Caco-2 (cell line): ENCODE measurements at places on chromosomes 5 and 9. TPM values are rescaled to one million over a fixed set of nuclear protein-coding genes. Genes with fewer than 3 reads are reported as not detected.

The FGF1 gene
- not detected in 2 replicates for total RNA-seq

The KIF4B gene
- 0.14 TPM in 2 replicates for total RNA-seq

The SOHLH1 gene
- 42.6 and 44.9 TPM in 2 replicates for total RNA-seq

The PCDHB7 gene
- not detected in 2 replicates for total RNA-seq

The PCDHGA1 gene
- total RNA-seq = 0.64 and 1.1 TPM in 2 replicates

The GRXCR2 gene
- total RNA-seq = 0.16 TPM in 1 of 2 replicates, not detected in the other

The SLC34A1 gene
- not detected in 2 replicates for total RNA-seq

GRCh38 chr5:143499480-143500114, 96.1 kb upstream of the NR3C1 start:
- DNase-seq = no peak

- DNase-seq = peak; percentile 79
Observed at GRCh38 chr5:173645437-173645807, 29.0 kb upstream of the BOD1 start.

DNA sequence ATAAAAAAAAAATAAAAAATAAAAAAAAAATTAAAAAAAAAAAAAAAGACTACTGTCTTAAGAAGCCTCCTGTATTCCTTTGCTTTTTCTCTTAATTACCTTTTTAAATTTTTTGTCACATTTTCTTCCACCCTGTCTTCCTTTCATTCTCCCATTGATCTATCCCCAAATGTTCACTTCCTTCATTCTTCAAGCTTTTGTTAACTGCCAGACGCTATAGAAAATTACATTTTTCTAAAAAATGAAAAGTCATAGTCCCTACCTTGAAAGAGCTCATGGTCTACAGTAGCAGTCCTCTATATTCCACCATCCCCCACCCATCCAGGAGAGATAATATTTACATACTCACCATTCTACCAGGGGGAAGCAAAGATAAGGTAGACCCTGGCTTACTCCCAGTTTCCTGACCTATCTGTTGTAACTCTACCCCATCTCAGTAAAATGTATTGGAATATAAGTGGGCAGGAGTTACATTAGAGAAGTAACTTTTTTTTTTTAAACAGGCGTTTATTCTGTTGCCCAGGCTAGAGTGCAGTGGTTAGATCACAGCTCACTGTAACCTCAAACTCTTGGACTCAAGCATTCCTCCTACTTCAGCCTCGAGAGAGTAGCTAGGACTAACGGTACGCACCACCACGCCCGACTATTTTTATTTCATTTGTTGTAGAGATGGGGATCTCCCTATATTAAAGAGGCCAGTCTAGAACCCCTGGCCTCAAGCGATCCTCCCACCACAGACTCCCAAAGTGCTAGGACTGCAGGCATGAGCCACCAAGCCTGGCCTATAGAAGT, 3.8 kb upstream of the PRKAA1 start:
- no peak for DNase-seq

DNA sequence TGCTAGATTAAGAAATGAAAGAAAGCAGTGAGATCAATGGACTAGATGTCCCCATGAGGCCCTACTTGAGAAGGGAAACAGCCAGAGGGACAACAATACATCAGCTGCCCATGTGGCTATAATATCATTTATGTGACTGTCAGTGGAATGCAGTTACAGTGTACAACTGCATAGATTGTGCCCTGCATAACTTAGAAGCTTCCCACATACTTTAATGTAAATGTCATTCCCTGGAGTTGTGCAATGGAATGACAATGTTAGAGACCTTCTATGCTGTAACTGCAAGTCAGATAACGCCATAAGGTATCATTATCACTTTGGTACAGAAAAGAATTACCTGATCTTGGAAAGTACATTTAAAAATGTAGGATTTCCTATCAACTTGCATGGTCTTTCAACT, 67.4 kb downstream of the FBN2 start:
- DNase-seq = peak; percentile 4

GRCh38 chr5:59128646-59129290, 545.9 kb downstream of the RAB3C start:
- no peak for DNase-seq

DNA sequence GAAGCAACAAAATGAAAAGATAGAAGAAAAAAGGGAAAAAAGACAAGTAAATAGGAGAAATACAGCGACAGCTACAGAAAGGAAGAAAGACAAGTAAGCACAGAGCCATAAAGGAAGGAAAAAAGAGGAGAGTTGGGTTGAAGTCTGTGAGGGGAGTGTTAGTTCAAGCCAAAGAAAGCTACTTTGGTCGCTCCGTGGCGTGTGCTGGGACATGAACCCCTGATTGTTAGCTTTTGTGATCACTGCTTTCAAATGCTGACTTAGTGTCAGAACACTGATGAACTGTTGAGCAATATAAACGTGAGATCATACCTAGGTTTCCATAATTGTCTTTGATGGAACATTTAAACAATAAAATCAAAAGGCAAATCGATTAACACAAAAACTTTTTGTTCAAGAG, 370.1 kb downstream of the TMEM161B start:
- no peak for DNase-seq

DNA sequence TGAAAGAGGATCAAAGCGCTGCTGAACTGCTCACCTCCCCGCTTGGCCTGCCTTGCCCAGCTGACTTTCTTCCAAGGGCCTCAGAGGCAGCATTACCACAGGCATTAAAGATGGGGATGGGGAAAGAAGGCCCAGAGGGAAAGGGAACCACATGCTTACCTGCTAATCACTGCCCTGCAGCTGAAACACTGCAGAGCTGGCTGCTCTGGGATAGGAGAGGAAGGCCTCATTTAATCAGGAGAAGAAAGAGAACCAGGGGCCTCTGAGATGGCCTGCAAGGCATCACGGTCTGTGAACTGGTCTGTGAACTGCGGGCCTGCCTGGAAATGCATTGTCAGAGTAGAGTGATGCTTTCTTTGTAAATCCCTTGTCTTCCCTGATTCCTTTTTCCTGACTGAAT, 44.8 kb downstream of the PTCD2 start:
- no peak for DNase-seq

DNA sequence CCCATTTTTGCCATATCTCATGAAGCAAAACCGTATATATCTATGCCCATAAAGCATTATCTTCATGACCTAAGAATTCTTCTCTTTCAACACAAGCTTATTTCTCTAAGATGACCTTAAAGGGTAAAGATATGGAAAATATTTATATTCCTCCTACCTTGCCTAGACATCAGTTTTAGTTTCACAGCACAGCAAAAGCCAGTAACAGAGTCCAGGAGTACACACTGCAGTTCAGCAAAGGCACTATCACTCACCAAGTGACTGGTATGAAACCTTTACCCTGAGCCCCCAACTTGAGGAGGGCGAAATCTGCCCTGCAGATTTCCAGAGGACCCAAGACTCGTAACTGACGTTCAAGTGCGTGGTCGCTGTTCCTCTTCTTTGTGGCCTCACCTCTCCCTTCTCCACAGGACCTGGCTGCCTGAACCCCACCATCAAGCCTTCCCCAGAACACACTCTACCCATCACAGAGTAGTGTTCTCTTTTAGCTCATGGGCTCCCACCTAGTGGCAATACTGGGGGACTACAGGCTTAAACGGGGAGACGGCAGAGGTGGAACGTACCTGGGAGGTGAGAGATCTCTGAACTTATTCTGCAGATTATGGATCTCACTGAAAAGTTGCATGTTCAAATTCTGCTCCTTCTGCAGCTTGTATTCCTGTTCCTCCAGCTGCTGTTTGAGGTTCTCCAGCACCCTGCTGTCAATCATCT, 141.0 kb downstream of the CDK5RAP2 start:
- peak; percentile 37 for DNase-seq

DNA sequence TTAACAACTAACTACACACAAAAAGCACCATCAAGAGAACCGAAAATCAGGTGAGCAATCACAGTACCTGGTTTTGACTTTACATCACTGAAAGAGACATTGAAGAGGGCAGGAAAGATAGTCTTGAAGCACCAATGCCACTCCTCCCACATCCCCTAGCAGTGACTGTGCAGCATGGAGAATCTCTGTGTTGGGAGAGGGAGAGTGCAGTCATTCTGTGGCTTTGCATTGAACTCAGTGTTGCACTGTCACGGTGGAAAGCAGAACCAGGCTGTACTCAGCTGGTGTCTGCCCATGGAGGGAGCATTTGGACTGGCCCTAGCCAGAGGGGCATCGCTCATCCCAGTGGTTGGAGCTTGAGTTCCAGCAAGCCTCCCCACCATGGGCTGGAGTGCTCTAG, 40.4 kb downstream of the C5 start:
- no peak for DNase-seq

GRCh38 chr5:43769571-43770355, 166.8 kb downstream of the NNT start:
- no peak for DNase-seq

- DNase-seq = no peak
Observed at GRCh38 chr5:100600298-100600994, 65.3 kb downstream of the FAM174A start.

- no peak for DNase-seq
Observed at GRCh38 chr9:91532325-91532724, 108.7 kb upstream of the NFIL3 start.

- DNase-seq = no peak
Observed at GRCh38 chr9:68546596-68547390, 6.1 kb upstream of the TMEM252 start.

DNA sequence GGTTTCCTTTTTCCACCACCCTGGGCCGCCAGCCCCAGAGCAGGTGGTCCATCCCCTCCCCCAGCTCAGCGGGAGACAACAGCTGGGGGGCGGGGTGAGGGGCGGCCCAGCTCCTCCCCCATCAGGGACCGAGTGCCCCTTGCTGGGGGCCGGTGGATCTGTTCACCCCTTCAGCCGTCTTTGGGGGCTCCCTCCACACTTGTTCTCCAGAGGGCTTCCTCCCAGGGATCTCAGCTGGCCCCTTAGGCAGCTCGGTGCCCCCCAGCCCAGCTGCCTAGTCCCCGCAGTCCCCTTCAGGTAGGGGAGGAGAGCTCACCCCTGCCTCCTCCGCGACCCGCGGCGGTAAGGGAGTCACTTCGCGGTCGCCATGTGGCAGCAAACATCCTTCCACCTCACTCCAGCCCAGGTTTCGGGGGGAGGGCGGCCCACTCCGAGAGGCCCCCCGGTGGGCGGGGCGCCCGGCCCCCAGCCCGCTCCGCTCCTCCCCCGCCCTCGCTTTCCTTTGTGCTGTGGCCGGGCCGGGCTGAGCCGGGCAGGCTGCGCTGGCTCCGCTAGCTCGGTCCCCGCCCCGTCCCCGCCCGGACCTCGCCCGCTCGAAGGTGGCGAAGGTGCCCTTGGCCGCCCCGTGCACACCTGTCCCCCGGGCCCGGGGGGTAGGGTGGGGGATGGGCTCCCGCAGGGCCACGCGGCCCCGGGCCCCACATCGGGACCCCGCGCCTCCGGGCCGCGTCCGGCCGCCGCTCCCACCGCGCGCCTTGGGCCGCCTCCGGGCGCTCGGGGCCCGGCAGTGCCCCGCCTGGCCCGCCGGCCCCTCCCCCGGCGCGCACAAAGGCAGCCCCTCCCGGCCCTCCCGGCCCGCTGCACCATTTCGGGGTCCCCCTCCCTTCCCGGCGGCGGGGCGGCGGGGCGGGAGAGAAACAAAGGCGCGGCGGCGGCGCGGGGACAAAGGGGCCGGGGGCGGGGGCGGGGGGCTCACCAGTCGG, 683 bp downstream of the DBN1 start:
- peak; percentile 71 for DNase-seq

DNA sequence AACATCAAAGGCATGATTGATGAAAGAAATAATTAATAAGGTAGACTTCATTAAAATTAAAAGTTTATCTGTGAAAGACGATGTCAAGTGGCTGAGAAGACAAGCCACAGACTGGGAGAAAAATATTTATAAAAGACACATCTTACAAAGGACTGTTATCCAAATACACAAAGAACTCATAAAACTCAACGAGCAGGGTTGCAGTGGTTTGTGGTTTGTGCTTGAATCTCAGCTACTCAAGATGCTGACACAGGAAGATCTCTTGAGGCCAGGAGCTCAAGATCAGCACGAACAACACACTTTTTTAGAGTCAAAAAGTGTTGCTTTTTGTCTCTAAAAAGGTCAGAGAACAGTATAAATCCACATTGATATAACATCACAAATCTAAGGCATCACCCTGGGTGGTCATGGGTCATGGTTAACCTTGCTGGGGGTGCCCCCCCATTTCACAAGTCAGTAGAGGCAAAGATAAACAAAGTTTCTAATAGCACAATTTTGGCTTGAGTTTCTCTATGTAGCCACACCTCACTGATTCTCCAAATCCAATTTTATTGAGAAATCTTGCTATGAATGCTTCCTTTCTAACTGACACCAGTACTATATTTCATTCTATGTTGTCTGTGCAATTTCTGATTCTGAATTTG, 342.9 kb upstream of the RPS23 start:
- no peak for DNase-seq

- no peak for DNase-seq
Observed at GRCh38 chr5:95939465-95939864, 22.2 kb downstream of the ELL2 start.

DNA sequence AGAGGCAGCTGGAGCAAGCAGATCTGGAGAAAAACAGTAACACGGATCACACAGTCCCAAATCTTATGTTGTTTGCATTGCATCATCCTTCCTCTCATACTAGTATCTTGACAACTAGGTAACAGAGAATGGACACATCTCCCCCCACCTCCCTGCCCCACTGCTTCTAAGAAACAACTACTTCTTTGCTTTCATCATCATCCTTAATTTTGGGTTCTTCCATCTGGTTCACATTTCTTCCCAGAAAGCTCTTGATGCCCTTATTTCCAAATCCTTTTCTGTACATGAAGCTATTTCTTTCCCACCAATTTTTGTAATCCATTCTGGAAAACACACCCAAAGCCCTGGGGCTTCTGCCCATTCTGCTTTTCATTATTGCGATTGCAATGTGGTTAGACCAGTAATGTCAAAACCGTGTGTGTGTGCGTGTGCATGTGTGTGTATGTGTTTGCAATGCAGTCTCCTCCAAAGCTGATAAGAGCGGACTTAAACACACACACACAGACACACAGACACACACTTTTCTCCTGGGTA, 254.7 kb upstream of the SLC30A5 start:
- peak; percentile 65 for DNase-seq

GRCh38 chr5:4989118-4989517, 151.0 kb upstream of the ADAMTS16 start:
- DNase-seq = peak; percentile 34

DNA sequence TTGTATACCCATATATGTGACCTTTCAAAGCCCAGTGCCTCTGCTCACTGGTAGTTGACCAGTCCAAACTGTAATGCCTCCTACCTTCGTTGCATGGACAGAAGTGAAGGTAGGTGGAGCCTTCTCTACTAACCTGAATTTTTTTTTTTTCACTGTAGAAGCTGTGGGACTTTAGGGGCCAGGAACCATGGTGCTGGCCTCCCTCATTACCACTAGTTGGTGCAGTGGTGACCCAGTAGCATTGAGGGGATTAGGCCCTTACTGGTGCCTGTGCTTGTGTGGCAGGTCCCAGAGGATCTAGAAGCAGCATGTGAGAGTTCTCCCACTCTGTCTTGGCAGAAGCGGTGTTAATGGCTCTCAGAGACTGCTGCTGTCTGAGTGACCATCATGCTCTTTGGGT, 2.3 kb downstream of the RALGPS1 start:
- no peak for DNase-seq

DNA sequence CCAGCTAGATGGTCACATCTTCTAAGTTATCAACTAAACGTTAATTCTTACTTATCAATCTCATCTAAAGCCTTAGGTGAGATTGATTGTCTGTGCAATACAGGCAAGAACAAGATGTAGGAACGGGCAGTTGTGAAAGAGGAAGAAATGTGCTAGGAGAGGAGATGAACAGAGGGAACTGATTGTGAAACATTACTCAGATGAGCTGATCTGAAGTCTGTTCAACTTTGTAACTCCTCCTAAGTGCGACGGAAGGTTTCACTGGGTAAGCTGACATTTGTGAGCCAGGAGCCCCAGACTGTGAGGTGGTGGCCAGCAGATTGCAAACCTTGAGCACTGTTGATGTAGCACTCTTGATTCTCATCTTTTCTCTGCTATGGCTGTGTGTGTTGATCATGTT, 204.1 kb downstream of the CD180 start:
- no peak for DNase-seq
